ENCODE measurements at places on chromosomes 12 and 14.

DNA sequence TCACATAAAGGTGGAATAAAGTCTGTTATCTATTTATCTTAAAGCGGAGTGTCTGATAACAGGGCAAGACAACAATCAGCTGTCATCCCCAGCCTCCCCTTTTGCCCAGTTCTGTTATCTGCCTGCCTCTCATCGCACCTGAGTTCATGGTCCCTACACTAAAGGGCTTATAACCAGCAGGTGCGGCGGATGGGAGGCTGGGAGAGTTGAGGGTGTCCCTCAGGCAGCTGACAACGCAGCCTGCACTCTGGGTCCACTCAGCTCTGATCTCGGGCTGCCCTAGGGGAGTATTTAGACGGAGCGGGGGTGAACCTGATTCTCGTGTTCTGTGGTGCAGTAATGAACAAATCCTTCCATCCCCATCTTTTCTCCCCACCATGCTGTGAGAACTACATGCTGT, 34.0 kb upstream of the JDP2 start:
- DNase-seq: no peak

- no peak for DNase-seq
Measured at GRCh38 chr12:91718326-91718725, 427.3 kb downstream of the BTG1 start.

DNA sequence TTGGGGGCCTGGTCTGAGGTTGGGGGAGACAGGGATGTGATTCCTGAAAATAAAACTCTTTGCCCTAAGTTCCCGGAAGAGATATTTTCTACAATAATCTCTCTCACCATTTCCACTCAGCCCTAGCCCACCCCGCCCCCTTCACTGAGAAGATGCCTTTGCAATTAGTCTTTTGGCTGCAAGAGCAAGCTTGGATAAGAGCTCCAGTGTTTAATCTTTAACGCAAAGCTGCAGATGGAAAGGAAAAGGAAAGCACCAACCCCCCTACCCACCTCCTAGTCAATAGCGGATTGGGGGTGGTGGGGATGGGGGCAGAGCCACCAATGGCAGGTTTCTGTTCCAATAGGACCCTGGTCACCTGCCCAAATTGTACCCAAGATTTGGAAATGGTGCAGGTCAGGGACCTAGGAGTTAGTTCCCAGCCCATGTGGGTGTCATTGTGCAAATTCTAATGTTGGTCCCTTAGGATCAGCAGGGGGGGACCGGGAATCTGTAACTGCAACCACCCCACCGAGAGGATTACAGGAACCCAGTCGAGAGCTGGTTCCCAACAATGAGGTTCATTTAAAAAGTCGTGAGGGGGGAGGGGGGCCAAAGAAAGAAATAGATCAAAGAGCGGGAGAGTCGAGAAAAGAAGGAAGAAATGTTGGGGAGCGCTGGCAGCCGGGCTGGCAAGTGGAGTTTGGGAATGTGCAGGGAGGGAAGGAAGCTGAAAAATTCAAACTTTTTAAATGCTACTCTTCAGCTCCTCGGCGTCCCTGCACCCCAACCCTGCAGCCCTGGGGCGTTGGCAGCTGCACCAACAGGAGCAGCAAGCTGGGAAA, 1.6 kb downstream of the ZFP36L1 start:
- DNase-seq: no peak

DNA sequence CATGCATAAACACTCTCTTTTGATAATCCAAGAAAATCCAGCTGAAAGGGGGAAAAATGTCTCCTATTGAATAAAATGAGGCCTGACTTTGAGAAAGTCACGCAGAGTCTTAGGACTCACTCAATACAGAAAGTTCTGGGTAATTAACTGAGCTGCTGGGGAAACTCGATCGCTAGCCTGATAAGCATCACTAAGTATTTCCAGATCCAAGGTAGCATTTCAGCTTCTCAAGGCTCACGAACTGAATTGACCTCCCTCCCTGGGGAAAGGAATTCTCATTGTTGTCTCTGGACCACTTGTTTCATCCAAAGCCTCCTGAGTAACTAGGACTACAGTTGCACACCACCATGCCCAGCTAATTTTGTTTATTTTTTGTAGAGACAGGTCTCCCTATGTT, 13.8 kb upstream of the ANAPC5 start:
- DNase-seq: no peak
